ENCODE measurements at places on chromosomes 7 and 10.

- no peak for DNase-seq
These were observed 67.4 kb upstream of the SLC35G1 start for GRCh38 chr10:93826355-93826754.

DNA sequence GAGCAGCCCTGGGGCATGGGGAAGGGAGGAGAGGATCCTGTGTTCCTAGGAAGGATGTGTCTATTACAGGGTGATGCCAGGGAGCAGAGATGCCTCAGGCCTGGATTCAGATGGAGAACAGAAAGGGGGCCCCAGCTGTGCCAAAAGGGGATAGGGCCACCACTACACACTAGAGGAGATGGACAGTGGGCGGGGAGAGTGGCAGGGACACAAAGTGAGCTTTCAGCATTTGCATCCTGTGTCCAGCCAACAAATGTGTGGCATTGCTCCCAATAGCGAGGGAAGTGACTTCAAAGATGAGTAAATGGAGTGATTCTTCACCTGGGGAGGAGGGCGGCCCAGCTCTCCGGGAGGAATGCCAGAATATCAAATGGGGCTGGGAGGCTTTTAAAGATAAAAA is 64.9 kb upstream of the WAPL start:
- no peak for DNase-seq

DNA sequence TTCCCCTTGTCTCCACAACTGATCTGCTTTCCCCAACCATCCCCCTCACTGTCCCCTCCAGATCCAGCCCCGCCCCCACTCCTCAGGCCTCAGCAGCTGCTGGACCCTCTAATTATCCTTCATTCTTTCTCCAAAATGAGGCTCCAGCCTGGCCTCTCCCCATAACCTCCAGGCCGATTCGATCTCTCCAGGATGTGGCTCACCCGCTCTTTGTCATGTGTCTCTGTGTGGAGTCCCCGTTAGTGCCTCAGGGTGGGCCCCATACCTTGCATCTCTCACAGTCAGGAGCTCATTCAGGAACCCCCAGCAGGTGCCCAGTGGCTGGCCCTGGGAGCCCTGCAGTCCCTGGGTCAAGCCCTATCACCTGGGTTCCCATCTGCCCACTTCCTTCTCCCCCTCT is 1.3 kb downstream of the PILRA start:
- no peak for DNase-seq

DNA sequence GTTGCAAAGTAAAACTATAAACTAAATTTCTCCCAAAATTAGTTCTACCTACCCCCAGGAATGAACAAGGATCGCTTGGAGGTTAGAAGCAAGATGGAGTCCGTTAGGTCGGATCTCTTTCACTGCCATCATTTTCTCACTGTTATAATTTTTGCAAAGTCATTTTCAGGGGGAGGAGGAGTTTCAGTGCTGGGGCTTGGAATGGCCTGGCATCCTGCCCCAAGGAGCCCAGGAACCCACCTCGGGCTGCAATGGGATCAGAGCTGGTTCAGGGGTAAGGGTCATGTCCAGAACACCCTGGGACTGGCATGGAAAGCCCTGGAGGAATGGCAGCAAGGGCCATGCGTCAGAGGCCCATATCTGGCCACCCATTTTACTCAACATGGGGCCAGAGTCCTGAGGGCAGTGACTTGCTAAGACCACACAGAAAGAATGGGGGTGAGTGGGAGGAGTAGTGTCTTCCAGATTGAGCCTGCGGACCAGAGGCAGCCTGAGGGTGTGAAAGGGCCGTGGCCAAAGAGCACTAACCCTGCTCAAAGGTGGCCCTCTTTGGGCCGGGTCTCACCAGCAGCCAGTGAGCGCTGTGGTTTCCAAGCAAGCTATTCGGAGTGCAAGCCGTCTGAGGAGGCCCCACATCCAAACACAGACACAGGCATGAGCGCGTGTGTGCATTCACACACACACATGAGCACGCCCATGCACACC is 31.8 kb downstream of the GPRIN2 start:
- DNase-seq: no peak

DNA sequence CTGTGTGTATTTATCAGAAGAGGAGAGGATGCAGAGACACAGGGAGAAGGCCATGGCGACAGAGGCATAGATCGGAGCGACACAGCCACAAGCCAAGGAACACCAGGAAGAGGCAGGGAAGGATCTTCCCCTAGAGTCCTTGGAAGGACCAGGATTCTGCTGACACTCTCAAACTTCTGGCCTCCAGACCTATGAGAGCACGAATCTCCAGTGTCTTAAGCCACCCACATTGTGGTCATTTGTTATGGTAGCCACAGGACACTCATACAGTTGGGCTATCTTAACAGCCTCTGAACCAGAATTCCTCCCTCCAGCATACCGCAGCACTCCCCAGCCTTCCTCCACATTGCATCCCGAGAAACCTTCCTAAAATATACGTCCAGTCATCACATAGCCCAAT is 367.0 kb upstream of the MGMT start:
- no peak for DNase-seq

DNA sequence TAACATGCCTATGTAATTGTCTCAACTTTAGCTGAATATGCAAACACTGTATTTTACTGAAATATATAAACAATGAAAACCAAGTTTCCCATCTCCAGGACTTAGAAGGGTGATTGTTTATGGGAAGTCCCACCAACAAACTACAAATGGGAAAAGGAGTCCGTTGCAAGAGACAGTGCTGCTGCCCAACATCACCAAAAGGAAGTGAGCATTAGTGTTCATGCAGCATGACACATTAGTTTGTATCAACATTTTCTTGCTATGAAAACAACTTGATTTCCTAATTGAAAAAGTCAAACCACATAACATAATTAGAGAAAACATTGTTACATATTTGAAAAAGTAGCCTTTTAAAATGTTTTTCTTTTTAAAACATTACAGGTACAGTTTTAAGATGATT is 138.5 kb downstream of the ZNF438 start:
- DNase-seq: no peak

DNA sequence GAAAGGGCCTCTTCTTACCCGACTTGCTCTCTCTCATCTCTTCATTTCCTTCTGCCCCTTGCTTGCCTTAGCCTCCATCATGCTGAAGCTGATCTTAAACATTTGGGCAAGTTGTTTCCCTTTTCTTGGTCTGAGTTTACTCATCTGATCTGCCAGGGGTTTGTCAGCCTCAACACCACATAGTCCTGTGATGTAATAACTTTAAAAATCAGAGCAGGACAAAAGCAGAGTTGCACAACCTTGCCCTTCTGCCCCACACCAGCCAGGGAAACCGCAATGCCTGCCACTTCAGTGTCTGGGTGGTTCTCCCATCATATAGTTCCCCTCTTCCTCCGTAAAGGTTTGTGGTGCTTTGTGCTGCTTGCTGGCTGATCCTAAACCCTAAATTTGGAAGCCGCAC is 9.9 kb upstream of the LIPM start:
- no peak for DNase-seq

DNA sequence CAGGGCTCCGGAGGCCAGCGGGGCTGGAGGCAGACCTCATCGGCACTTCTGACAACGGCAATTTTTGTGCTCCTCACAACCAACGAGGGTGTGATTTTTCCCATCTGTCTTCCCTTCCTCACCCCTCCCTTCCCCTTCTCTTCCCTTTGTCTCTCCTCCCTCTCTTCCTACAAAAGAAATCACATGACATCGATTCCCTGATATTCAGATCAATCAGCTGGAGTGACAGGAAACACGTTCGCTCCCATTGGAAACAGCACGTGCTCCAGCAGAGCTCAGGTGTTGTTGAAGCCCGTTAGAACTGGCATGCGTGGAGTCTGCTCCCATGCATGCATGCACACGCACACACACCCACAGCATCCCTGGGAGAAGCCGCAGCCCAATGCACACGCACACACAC is 222.4 kb downstream of the PTPRN2 start:
- no peak for DNase-seq

DNA sequence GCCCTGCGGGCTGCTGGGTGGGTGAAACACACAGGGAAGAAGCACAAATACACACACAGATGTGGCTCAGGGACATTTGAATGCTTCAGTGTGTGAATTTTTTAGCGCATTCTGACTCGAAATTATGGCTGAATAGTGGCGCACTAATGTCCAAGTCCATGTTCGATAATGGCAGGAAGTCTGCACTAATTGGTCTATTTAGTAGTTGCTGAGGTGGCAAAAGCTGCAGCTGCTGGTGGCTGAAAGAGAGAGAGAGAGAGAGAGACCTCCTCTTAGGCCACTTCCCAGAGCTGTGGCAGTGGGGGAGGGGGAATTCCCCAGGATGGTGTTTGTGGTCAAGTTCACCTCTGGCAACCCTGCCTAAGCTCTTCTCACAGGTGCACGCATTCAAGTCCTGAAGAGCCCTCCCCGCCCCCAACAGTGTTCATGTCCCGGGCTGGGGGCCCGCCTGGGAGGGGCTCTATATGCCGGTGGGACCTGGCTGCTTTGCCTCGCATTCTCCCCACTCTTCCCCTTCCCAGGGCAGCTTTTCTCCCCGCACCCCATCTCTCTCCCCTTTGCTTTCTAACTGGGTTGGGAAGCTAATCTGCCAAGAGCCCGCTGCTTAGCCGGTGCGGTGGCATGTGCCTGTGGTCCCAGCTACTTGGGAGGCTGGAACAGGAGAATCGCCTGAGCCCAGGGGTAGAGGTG is 6.0 kb upstream of the MNX1 start:
- DNase-seq: no peak

GRCh38 chr7:90568213-90568612 is 27.9 kb upstream of the CDK14 start:
- DNase-seq: no peak

- DNase-seq: no peak
These were observed 6.7 kb downstream of the TCF7L2 start for GRCh38 chr10:112956631-112957350.
